ENCODE measurements at places on chromosomes 4 and X. TPM values are rescaled to one million over a fixed set of nuclear protein-coding genes. Genes with fewer than 3 reads are reported as not detected.

ETDB gene
- polyA plus RNA-seq, result not detected

DSPP gene
- not detected for polyA plus RNA-seq

DNA sequence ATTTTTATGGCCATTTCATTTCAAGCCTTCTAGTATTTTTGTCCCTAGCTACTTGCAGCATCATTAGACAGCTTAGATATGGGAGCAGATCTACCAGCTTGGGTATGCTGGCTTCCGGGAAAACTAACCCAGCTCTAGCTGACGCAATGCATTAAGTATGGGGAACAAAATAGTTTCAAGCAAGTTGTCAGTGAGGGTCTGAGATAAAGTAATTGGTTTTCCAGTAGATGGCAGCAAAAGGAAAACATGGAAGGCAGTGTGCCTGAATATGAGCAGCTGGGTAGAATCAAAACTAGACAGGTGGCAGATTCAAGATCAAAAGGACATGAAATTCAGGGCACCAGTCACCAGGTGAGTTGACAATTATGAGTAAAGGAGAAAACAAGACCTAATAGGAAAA, 340.9 kb upstream of the CTSO start:
- no peak for DNase-seq

STOX2 gene
- 1.6 TPM for polyA plus RNA-seq

- no peak for DNase-seq
These were observed 772 bp upstream of the SLC49A3 start for GRCh38 chr4:689723-690122.

DNA sequence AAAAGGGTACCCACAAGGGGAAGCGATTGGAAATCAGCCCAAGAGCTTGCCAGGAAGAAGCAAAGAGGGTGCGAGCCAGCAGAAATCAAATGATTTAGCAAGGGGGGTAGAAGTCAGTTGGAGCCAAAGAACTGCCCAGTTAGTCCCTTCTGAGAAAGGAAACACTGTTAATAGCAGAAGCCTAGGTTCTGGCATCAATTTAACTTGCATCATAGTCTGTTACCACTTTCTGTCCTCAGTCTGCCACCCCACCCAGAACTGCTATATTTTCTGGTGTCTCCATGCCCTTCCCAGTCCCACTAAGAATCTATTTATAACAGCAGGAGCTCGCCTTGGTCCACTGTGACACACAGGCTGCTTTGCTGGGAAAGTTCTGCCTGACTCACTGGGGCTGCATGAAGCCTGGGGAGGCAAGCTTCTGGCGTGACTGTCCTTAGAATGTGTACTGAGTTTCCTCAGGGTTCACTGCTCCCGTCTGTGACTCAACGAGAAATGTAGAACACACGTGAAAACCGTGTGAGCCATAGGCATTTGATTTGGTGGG, 157.8 kb upstream of the TTC29 start:
- DNase-seq, result no peak

- no peak for DNase-seq
These were observed 18.8 kb downstream of the DOK7 start for GRCh38 chr4:3481783-3482393.

CLCN4 gene
- polyA plus RNA-seq, result 0.31 TPM

DNA sequence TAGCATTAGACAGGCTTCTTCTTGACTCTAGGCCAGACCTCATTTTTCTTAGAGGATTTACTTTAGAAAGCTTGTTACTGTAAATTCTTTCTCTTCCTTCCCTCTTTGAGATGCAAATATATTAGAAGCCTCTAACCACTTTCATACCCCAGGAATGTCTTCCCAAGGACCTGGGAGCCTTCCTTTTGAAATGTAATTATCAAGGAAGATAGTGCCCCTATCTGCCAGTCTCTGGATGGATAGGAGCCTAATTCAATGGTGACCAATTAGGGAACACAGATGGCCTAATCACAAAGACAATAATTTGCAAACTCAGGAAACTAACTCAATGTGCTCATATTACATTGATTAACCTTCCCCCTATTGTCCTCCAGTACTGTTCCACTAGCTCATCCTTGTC, 145.6 kb upstream of the DCAF8L1 start:
- no peak for DNase-seq

DNA sequence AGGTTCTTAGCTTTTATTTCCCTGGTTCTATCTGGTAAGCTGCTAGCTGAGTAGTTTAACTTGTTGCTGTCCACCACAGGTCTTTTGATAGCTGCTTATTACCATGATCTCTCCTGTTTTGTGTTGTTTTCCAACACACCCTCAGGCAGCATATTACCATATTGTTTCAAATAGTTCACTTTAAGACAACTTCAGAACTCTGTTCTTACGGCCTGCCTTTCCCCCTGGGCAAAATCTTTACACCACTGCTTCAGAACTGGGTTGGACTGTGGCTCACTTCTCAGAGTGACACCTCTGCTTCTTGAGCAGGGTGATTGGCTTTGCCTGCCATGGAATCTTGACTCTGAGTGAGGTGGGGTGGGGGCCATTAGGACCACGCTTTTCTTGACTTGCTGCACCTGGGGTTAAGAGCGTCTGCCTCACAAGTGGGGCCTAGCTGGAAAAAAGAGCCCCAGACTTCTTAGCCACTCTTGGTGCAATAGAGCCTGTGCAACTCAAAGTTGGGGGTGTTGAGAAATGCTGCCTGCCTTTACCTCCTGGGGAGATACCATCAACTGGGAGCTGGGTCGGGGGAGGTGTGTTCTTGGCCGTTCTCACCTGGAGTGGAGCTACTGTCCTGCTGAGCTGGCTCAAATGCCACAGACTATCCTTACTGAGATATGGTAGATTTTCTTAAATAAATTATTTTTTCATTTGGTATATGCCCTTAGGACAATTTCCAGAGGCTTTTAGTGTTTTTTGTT, 23.4 kb downstream of the USP9X start:
- DNase-seq, result no peak

TIMP1 gene
- polyA plus RNA-seq, result 151 TPM

GRCh38 chrX:41384051-41384705, 50.2 kb downstream of the DDX3X start:
- DNase-seq, result no peak

GRCh38 chrX:18691431-18691830, 16.0 kb upstream of the PPEF1 start:
- no peak for DNase-seq

NHSL2 gene
- 0.03 TPM for polyA plus RNA-seq

DNA sequence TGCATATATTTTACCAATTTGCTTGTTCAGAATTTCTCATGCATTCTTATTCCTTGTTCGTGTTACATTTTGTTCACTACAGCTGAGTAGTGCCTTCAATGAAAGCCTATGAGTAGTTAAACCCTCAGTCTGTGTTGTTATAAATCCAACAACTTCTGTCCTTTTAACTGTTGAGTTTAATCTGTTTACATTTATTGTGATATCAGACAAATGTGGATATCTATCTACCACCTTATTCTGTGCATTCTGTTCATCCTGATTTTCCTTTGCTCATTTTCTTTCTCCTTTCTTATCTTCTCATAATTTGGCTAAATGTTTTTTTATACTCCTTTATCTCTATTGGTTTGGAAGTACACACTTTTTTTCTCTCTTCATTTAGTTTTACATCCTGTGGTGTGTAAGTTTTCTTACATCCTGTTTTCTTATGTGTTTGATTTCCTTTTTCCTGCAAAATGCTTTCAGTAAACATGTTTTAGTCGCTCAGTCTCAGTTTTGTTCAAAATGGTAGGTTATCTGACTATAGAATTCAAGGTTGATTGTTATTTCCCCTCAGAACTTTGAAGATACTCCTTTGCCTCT, 54.2 kb downstream of the CASP6 start:
- no peak for DNase-seq

- no peak for DNase-seq
These were observed 4.1 kb downstream of the PRIMPOL start for GRCh38 chr4:184653650-184654049.

DNA sequence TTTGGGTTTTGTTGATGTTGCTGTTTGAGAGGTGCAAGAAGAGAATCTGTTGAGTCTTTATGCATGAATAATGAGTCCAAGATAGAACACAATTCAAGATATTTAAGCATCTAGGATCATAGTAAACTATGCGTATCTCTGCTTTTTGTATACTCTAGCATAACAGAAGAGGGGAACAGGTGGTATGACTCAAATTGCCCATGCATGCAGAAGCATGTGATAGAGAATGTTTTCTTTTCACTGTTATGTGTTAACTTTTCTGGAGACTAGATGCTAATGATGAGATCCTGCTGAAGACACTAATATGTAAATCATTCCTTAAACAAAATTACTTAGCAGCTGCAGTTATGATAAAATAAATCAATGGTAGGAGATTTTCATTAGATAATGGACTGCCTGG, 165.3 kb upstream of the FTHL17 start:
- DNase-seq, result no peak

DNA sequence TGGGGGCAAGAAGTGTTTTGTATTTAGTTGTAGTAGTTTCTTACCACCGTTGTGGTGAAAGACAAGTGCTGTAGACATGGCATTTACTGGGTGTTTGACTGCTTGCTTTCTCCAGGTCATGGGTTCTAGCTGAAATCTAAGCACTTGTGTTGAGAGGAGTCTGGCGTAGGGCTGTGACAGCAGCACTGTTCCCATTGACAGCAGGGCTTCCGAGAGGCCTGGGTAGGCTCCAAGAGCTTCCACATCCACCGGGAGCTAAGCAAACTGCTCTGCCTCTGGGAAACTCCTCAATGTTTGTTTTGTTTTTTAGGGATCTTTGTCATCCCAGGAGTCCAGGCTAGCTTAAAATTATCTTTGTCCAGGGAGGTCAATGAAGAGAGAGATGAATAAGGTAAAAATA, 44.3 kb downstream of the BMPR1B start:
- DNase-seq, result no peak

DNA sequence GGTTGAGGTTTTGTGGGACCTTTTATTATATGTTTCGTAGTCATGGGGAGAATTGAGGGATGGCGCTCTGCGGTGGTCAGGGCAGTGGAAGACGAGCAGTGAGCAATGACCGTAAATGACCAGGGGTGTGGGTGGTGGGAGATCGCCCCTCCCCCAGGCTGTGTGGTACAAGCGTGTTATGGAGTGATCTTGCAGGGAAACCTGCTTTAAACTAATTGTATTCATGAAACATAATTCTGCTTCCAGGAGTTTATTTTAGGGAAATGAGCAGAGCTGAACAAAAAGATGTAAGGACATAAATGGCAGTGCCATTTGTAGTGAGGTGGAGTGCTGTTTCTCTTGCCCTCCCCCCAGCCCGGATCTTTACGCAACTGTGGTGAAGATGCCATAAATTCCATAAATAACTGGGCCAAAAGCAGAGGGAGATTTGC, 20.2 kb downstream of the GYG2 start:
- DNase-seq, result no peak

DNA sequence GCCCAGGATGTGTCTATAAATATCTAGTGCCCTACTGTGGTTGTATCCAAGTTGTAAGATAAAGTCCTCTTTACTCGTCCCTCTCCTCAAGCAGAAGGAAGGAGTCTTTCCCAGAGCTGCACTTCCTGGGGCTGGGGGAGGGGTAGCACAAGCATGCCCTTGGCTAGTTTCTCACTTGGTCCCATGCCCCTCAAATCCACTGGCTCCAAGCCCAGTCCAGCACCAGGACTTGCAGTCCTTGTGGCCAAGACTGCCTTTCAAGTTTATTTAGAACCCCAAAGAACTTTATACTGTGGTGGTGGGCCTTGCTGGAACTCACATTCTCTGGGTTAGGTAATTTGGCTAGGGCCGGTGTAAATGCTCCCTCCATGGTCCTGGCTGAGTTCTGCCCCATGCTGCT, 43.2 kb upstream of the SLC10A4 start:
- no peak for DNase-seq

DNA sequence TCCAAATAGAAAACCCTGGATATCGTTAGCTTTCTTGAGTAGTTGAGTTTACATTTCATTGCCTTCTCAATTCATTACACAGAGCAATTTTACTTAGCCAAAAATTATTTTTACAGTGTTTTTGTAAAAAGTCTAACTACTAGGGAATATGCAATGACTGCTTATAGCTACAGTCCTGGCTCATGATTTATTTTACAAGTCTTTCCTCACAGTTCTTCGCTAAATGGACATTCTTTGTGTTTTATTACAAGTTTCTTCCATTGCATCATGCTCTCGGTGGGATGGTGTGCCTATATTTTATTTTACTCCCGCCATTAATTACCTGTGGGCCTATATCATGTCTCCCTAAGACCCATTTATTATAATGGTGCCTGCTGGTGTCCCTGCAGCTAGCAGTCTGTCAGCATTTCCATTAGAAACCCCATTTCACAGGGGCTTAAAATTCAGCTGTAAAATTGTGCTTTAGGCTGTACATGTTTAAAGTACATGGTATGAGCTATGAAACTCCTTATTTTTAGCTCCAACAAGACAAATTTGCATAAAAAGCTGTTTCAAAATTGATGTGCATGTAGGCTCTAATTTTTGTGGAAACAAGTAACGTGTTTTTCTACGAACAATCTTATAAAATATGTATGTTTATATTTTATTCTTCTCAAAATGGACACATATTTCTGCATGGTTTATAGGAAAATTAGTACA, 227.4 kb downstream of the SLC7A11 start:
- DNase-seq, result no peak

DNA sequence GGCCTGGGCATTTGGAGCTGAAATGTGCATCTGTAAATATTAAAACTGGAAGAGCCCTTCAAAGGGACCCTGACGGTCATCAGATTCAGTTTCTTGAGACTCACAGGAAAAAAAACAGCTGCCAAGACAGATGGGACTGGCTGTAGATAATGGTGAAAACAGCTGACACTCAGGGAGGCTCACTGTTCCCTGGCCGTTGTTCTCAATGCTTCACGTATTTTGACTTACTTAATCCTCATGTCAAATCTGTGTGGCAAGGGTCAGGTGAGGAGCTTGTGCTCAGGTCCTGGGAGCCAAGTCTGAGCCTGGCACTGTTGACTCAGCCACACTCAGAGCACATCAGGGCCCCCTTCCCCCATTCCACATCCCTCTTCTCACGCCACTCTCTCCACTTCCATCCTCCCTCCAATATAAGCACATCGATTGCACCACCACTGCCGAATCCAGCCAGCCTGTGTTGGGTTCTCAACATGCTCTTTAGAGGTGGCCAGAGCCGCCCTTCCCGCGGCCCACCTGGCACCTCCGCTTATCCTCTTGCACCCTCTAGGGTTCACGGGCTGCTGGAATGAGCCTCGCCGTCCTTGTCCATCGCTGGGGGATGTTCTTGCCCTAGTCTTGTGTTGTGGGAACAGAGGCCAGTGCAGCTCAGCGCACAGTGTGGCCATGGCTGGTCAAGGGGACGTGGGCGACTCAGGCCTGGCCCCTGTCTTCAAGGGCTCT, 40.1 kb downstream of the EVC start:
- no peak for DNase-seq

PTPN13 gene
- polyA plus RNA-seq, result 23.5 TPM

DNA sequence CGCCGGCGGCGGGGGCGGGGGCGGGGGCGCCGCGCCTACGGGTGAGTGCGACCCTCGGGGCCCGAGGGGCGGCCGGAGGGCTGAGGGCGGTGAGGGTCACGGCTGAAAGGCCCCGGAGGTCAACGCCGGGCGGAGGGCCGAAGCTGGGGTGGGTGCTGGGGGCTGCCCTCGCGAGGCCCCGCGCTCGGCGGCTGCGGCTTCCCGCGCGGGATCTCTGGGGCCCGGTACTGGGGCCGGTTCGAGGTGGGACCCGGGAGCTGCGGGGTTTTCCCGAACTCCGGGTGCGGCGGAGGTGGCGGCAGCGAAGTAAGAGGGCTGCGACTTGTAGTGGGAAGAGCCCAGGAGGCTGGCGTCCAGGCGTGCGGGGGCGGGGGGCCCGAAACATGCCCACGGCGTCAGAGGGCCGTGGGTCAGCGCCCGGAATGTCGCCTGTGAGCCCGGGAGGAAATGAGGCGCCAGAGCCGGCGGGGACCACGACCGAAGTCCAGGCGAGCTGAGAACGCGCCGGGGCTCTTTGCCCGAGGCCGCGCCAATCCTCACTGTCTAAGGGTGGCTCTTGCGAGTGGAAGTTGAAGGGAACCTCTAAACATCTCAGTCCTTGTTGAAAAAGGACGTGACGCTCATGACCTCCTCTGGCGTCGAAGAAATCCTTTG, 407 bp downstream of the IL13RA1 start:
- no peak for DNase-seq

HSPA4L gene
- 14.3 TPM for polyA plus RNA-seq

Measured in keratinocyte (primary cell).